Stimulated activated CD8-positive, alpha-beta memory T cell treated with anti-CD3 and anti-CD28 coated beads, Interleukin-2, amount 100 ng/mL, for 48 hours (primary cell): ENCODE measurements at places on chromosomes 5 and 9.

DNA sequence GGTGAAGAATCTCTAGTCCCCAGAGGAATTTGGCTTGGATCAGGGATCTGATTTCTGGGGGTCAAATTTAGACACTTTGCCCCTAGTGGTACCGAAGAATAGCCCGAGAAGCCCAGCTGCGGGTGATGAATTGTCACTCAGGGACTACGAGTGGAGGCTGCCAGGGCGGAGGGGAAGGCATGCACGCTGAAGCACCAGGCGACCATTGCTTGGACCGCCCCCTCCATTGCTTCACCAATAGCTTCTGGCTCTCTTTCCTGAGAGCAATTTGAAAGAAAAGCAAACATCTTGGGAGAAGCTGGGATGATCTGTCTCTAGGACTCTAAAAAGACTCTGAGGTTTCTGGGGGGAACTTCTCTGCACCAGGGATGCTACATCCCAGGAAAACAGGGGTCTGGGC is 137.6 kb downstream of the CRB2 start:
- DNase-seq: no peak

GRCh38 chr5:6704361-6704851 is 8.8 kb upstream of the TENT4A start:
- DNase-seq: no peak

- DNase-seq: no peak
Observed at GRCh38 chr9:2170722-2171121, 155.6 kb downstream of the SMARCA2 start.

DNA sequence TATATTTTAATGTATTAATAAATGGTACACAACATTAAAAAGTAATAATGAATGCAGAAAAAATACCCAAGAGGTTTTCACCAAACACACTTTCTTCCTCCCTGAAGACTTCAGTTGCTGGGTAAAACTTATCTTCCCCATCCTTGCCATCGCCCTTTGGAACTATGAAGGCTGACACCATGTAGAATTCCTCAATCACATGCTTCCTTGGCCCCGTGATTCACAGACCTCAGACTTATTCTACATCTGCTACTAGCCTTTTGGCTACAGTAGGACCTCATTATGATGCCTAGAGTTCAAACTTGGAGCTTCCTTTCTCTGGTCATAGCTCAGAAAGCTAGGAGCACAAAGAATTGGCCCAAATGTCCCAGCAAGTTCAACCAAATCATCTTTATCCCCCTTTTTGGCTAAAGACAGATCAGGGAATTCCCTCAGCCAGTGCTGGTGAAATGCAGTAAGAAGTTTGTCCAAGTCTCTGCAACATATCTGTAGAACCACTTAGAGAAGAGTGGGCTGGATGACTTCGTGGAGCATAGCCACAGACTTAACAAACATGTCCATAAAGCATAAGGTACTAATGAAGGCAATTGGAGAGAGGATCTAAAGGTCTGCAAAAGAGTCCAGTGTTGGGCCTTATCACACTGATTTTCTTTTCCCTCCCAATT is 253.5 kb downstream of the SEC61B start:
- DNase-seq: no peak

GRCh38 chr5:68673823-68674180 is 420.0 kb upstream of the SLC30A5 start:
- DNase-seq: no peak

GRCh38 chr5:78430866-78431265 is 70.4 kb downstream of the SCAMP1 start:
- DNase-seq: no peak

DNA sequence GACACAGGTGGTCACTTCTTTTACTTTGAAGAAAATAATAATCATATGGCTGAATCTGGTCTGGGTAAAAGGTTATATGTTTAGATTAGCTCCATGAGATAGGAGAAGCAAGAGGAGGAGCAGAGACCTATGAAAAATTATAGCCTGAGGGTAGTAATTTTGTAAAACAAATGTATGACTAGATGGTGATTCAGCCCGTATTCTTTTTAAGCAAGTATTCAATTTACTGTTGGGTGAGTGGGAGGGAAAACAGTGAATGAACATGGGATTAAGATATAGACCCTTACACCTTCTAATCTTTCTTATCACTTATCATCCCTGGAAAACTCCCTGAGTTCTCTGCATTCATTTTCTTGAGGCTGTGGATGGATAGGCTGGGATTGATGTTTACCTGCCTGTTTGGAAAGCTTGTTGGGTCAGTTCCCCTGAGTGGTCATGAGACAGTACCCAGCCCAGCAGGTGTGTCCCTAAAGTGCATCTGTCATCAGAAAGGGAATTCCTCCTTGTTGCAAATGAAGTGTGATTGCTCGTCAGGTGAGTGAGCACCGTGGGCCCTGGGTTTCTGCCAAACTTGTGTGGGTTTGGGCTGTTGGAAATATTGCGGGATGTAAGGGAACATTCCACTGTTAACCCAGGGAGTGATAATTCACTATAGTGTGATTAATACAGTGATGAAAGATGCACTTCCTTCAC is 101.2 kb upstream of the GDNF start:
- DNase-seq: no peak

DNA sequence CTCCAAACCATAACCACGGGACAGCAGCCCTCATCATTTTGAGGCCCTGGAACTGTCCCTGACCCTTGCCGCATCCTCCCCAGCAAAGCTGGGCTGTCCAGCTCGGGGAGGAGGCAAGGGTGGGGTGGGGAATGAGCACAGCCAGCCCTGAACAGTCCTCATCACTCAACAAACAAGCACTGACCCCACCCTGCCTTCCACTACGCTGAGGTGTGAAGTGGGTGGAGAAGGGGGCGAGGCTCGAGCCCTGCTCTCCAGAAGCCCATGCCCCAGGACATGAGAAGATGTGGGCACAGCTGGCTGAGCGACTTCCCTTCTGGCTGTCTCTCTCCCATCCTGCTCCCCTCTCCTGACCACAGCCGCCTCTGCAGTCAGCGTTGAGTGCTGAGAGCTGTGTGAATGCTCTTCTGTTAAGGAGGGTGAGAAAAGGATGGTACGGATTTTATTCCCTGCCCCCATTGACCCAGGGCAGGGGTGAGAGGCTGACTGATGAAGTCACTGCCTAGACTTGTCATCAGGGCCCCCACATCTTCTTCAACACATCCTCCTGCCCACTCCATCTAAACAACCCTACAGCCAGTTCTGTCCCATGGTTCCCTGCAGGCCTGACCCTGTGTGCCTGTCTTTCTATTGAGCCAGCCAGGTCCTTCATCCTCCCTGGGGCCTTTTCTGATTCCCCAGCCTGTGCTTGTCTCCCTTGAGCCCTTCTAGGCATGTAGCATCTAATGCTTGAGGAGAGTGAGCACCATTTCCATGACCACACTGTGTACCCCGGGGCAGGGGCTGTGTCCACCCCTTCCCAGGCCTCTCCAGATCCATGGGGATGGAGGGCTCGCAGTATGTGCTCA is 276.0 kb downstream of the FSTL4 start:
- no peak for DNase-seq

- DNase-seq: peak; percentile 74
Observed at GRCh38 chr9:113602126-113603047, 138.9 kb downstream of the RGS3 start.

DNA sequence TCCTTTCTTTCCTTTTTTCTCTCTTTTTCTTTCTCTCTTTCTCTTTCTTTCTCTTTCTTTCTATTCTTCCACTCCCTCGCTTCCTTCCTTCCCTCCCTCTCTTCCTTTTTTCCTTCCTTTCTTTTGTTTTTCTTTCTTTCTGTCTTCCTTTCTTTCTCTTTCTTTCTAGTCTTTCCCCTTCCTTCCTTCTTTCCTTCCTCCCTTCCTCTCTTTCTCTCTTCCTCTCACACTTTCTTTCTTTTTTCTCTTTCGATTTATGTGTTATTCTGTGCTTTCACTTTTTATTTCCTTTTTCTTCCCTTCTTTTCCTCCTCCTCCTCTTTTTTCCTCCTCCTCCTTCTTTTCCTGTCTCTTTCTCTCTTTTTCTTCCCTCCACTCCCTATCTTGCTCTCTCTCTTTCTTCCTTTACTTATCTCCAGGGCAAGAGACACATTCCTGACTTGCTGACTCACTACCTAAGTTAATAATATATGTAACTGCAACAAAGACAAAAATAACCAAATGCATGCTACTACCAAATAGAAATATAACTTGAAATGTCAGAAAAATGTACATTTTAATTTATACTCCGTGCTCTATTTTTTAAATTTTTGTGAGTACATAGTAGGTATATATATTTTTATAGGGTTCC is 445.5 kb downstream of the GABRG2 start:
- no peak for DNase-seq

- DNase-seq: no peak
Observed at GRCh38 chr9:106752581-106752980, 110.4 kb upstream of the ZNF462 start.

DNA sequence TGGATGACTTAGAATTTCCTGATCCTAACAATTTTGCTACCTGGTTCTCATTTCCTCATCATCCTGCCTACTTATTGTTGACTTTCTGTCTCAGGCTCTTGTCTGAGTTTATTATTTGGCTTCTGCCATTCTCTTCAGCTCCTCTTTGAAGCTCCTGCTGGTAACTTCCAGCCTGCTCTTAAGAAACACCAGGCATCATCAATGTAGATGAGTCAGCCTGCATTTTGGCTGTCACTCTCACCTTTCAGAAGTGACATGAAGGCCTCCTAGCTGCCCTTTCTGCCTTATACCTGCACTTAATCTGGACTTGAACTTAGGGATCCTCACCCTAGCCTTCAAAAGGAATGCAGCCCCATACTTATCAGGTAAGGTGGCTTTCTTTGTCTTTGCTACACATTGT is 551.8 kb upstream of the ZNF608 start:
- DNase-seq: no peak

GRCh38 chr9:35237311-35237710 is 75.5 kb downstream of the UNC13B start:
- no peak for DNase-seq

DNA sequence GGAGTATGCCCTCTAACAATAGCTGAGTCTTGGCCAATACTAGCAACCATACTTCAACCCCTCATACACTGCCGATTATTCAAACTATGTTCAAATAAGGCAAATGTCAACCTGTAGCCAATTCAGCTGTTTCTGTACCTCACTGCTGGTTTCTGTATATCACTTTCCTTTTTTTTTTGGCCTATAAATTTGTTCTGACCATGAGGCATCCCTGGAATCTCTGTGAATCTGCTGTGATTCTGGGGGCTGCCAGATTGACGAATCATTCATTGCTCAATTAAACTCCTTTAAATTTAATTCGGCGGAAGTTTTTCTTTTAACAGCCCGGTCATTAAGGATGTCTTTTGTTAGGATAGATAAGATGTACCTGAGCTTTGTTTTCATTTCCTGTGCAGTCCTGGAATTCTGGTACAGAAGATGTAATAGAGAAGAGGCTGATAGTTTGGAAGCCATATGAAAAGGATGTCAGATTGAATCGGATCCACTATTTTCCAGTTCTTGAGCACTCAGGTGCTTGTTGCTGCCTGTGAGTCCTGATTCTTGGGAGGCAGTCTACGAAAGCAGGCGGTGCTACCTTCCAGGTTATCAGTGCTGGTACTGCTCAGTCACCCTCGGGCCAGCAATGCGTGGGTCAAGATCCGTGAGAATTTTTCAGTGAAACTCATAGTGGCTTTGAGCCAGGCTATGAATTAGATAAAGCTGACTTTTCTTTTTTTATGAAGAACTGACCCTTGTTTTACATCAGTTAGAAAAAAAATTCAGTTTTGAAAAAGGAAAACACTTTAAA is 106.2 kb upstream of the TUT7 start:
- DNase-seq: no peak

DNA sequence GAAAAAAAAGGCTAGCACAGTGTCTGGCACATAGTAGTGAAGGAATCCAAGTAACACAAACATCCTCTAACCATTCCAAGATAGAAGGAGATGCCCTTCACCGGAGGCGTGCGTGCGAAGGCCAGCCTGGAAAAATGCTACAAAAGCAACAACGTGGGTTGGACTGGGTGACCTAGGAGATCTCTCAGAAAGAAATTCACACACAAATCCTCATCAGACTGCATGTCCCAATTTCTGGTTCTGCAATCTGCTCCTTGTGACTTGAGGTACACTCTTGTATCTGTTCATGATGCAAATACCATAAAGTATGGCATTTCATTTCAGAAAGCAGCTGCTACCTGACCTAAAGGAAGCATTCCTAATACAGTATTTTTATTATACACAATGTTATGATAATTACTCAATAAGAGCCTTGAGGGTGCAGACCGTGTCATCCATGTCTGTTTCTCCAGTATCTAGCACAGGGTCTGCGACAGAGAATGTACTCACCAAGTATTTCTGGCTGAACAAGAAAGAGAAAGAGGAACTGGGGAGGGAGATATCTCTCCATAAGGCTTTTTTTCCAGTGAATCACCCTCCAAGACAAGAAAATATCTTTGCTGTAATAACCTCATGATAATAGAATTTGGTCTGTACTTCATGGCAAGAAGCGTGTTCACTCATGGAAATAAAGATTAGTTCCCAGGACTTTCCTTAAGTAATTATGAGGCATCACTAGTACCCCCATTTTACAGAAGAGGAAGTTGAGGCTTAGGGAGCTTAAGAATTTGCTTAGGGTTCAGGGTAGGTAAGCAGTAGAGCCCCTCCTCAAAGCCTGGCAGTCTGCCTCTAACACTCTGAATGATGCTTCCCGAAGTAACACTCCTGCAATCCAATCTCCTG is 138.3 kb downstream of the CDK5RAP2 start:
- DNase-seq: no peak

DNA sequence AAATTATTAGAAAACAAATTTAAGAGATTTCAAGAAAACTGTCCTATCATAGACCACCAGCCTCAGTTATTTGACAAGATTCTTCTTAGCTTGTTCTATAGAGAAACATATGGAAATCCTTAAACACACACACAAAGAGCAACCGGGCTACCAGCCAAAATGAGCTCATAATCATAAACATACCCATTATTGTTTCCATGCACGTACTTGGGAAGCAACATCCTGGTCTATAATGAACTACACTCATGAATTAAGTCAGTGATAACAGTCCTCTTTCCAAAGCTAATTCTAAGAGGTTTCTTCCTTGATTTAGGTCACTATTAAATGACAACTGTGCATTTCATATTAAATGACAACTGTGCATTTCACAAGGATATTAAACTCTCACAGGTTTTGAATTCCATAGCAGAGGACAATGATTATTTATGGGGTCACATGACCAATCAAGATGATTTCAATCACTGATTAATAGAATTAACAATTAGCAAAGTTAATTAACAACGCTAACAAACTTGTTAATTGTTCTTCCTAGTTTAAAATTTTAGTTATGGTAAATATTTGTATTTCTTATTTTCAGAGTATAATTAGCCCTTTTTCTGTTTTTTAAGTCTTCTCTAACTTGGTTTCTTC is 77.0 kb downstream of the OXCT1 start:
- no peak for DNase-seq
